Smooth muscle cell of the pulmonary artery (primary cell): ENCODE measurements at places on chromosomes 11 and 22. TPM values are rescaled to one million over a fixed set of nuclear protein-coding genes. Genes with fewer than 3 reads are reported as not detected.

C11orf86 gene
- total RNA-seq, result not detected in 2 replicates

MGAT3 gene
- 1.3 and 4.2 TPM in 2 replicates for total RNA-seq

C11orf21 gene
- total RNA-seq, result 0.07 and 0.20 TPM in 2 replicates

CADM1 gene
- total RNA-seq, result 5.0 and 5.5 TPM in 2 replicates

CARD10 gene
- 0.91 and 3.4 TPM in 2 replicates for total RNA-seq

VSIG10L2 gene
- not detected in 2 replicates for total RNA-seq

POU2AF3 gene
- total RNA-seq, result not detected in 2 replicates

AGBL2 gene
- 1.1 and 1.8 TPM in 2 replicates for total RNA-seq

TAGLN gene
- 3,032 and 3,717 TPM in 2 replicates for total RNA-seq

SGSM1 gene
- total RNA-seq, result 0.36 and 0.98 TPM in 2 replicates

PGR gene
- 0.03 and 1.5 TPM in 2 replicates for total RNA-seq

RASSF7 gene
- 4.3 and 13.4 TPM in 2 replicates for total RNA-seq

SLC7A4 gene
- 0.30 and 1.1 TPM in 2 replicates for total RNA-seq

ADAMTS8 gene
- 0.07 and 0.65 TPM in 2 replicates for total RNA-seq

SLC37A2 gene
- total RNA-seq, result 0.13 and 1.7 TPM in 2 replicates

TCN1 gene
- not detected in 2 replicates for total RNA-seq

ATF4 gene
- total RNA-seq, result 213 and 214 TPM in 2 replicates

POTEH gene
- total RNA-seq, result not detected in 2 replicates

TTLL1 gene
- 11.5 and 16.2 TPM in 2 replicates for total RNA-seq

PPFIA1 gene
- total RNA-seq, result 46.3 and 47.7 TPM in 2 replicates

EMID1 gene
- not detected in 2 replicates for total RNA-seq

TRIM49D1 gene
- total RNA-seq, result not detected in 2 replicates

EI24 gene
- total RNA-seq, result 96.2 and 98.4 TPM in 2 replicates

DRD2 gene
- total RNA-seq, result not detected in 2 replicates

CELSR1 gene
- 2.0 and 14.1 TPM in 2 replicates for total RNA-seq
